Psoas muscle (tissue), 8 donors: ENCODE measurements at places on chromosomes 6 and 20. TPM values are rescaled to one million over a fixed set of nuclear protein-coding genes. Genes with fewer than 3 reads are reported as not detected.

DNA sequence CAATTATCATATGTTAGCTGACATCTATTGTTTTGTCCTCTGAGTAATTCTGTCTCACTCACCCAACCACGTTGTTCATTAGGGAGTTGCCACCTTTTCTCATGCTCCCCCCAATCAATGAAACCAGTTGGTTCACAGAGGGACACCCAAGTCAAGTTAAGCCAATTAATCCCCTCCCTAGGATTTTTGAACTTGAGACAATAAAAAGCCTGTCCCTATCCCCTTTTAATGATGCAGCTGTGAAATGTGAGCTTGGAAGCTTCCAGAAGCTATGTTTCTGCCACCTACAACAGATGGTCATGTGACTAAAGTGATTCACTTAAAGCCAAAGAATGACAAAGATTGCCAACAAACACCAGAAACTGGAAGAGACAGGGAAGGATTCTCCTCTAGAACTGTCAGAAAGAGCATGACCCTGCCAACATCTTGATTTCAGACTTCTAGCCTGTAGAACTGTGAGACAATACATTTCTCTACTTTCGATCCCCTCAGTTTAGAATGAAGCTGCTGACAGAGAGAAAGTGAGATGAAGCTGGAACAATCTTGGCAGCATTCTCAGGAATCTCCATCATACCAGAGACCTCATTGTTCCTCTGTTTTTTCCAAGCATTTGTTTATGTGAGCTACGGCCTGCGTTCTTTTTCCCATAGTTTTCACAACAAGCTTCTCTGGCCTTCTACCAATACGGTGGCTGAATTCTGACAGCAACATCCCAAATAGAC is 57.8 kb upstream of the TPD52L1 start:
- DNase-seq, result no peak

DNA sequence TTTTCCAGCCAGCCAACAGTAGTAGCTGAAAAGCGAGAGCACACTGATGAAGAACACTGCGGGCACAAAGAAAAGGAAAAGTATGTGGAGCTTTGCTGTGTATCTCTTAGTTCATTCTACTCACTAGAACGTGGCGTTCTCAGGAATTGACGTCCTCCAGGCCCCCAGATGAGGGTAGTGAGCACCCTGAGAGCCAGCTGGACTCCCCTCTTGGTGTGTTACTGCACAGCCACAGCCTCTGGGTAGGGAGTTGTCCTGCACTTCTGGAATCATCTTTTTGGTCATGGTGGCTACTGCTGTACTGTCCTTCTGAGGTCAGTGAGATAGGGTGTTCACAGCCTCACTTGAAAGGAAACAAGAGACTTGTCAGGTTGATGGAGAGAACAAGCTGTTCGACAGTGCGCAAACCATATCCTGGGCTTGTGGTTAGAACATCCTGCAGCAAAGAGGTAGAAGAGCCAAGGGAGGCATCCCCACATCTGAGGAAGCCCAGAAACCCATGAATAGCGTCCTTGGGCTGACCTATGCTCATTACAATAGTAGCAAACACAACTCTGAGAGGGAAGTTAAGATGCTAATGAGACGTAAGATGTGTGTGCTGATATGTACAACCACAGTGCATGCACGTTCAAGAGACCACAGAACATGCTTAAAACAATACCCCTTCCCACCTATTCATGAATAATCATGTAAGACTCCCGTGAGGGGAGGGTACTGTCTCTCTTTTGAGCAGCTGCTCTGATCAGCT is 14.6 kb upstream of the HLA-F start:
- DNase-seq, result no peak

DNA sequence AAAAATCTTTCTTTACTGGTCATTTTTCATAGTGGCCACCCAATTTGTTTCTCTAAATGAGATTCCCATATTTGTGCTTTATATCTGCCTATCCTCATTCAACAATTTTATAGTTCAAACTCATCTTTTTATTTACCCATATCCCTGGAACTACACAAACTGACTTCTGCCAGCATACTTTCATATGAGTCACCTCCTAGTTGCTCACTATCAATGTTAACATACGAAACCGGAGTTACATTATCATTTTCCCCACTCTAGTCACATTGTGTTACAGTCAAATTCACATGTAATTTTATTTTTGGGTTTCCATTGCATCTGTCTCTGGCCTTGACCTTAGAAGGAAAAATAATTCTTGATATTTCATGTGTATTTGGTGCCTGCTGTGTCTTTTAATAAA is 499.4 kb downstream of the MAFB start:
- no peak for DNase-seq

The PACSIN1 gene
- total RNA-seq, result 0.11 TPM

DNA sequence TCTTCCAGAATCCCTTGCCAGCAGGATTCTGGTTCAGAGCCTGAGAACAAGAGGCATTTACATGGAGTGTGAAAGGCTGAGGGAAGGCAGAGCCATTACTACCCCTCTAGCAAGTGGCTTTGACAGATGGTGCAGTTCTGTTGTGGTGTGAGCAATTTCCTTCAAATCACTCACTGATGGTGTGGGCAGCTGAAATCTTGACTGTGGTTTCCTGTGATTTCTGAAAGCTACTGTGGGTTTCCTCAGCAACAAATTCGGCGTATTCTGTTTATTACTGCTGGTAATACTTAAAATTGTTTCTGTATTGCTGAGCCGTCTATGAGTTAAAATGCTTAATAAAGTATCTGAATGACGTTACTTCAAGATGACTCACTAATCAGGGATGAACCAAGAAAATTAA is 181.5 kb upstream of the TCF21 start:
- DNase-seq, result no peak

The KHDC1 gene
- total RNA-seq, result 0.81 TPM

GRCh38 chr20:563187-563586 is 19.6 kb upstream of the CSNK2A1 start:
- DNase-seq, result no peak

The ELMO2 gene
- 36.7 TPM for total RNA-seq

The LAMA4 gene
- 13.6 TPM for total RNA-seq

The RAET1G gene
- total RNA-seq, result 0.64 TPM

DNA sequence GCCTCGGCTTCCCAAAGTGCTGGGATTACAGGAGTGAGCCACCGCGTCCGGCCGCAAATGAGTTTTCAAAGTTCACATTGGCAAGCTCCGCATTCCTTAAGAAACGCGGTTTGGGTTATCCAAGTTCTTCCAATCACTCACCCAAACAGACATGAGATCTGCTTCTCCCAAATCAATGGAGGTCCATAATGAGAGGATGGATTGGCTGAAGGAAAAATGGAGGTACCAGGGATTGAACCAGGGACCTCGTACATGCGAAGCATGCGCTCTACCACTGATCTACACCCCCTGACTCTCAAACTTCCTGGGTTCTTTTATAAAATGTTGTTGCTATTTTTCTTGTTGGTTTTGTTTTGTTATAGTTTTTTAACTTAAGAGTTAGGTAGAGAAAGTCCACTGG is 170.0 kb downstream of the GPX5 start:
- no peak for DNase-seq

- no peak for DNase-seq
Observed at GRCh38 chr6:40442591-40442990, 144.6 kb downstream of the LRFN2 start.

The CITED2 gene
- total RNA-seq, result 118 TPM
